Natural killer cell treated with Interleukin-12 subunit alpha and Interleukin-12 subunit beta and Interleukin-15 and Interleukin-18, amount 100 ng/mL, for 72 hours (primary cell): ENCODE measurements at places on chromosomes 2 and 18. TPM values are rescaled to one million over a fixed set of nuclear protein-coding genes. Genes with fewer than 3 reads are reported as not detected.

DNA sequence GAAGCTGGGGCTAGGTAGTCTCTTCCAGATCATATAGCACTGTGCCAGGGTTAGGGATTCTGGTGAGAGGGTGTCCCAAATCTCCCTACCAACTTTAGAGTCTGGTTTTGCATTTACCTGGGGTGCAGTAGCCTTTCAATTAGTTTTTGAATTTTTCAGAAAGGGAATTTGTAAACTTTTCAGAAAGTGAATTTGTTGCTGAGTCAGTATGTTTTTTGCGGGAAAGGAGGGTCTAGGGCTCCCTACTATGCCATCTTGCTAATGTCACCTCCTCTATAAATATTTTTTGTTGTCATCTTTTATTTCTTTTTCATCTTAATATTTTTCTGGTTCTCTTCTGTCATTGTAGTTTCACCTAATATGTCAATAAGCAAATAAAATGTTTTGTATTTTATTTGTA is 95.8 kb upstream of the FAM98A start:
- no peak for DNase-seq

- no peak for DNase-seq
These were observed 245.0 kb downstream of the ACKR3 start for GRCh38 chr2:236814593-236814992.

Gene ADGRF3
- 2.1 TPM for total RNA-seq

Gene SERPINB7
- not detected for total RNA-seq

Gene GREB1L
- not detected for total RNA-seq

GRCh38 chr2:120350080-120350479 is 4.1 kb downstream of the INHBB start:
- DNase-seq = no peak

DNA sequence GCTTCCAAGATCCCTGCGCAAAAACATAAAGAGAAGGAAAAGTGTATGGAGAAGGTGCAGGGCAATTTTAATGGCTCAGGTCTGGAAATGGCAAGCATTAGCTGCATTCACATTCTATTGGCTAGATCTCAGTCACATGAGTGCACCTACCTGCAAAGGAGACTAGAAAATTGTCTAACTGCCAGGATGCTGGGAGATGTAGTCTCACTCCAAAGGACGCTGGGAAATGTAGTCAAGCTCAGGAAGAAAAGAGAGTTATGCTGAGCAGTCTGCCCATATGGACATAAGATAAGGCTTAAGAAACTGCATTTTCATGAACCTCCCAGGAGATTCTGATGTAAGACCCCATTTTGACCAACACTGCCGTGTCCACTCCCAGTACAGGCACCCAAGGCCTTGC is 9.5 kb upstream of the KLHL29 start:
- DNase-seq = no peak

GRCh38 chr2:33238111-33238510 is 238.3 kb upstream of the RASGRP3 start:
- DNase-seq = no peak

GRCh38 chr18:13137670-13138419 is 80.7 kb upstream of the LDLRAD4 start:
- peak; percentile 84 for DNase-seq

DNA sequence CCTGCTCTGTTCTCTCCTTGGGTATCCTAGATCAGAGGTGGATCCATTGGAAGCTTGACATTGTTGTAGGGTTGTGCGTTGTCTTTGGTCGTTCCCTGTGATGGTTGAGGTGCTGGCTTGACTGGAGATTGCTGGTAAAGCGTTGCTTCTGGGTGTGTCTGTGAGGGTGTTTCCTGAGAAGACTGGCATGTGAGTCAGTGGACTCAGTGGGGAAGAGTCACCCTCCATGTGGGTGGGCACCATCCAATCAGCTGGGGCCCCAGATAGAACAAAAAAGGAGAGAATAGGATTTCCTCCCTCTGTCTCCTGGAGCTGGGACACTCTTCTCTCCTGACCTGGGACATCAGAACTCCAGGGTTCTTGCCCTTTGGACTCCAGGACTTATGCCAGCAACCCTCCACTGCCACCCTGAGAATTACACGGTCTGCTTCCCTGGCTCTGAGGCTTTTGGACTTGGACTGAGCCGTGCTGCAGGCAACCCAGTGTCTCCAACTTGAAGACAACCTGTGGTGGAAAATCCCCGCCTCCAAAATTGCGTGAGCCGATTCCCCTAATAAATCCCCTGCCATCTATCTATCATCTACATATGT is 14.8 kb upstream of the REEP1 start:
- no peak for DNase-seq

Gene AP1S3
- 7.2 TPM for total RNA-seq

DNA sequence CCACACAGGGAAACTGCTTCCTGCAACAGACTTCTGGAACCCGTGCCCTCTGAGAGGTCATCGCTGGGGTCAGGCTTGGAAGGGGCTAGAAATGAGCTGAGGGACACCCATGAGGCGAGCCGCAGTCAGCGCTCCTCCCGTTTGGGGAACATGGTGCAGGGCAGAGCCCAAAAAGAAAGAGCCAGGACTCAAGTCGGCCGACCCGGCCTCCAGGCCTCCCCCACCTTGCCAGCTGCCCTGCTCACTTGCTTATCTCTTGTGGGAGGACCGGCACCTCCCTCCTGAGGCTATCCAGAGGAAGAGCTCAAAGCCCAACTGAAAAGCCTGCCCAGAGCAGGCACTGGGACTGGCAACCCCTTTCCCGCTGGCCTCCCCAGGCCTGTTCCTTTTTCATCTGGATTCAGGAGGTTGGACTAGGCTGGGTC is 43.6 kb downstream of the SCTR start:
- DNase-seq = no peak

GRCh38 chr2:119289093-119289492 is 65.5 kb downstream of the STEAP3 start:
- DNase-seq = no peak

Gene SLC4A1AP
- 33.3 TPM for total RNA-seq

DNA sequence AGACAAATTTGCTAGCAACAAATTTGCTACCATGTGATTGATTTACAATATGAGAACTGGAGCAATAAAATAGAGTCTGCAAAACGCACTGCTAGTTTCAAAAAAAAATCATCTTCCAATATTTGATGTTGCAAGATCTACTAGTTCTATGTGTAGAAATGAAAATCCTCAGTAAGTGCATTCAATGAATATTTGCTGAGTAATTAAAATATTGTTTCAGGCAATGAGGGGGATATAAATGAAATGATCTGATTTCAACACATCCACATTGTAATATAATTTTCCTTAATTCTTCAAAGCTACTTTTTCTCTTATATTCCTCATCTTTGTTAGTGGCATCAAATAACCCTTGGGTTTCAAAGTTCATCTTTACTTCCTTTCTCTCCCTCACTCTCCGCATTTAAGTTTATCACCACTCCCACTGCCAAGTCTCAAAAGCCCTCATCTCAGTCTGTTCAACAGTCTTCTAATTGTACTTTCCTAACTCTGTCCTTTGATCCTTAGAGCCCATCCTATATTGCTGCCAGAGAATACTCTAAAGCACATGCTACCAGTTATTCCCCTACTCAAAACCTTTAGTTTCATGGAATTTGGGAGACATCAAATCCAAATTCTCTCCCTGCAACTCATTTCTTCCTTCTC is 6.2 kb downstream of the OSGEPL1 start:
- DNase-seq = no peak

DNA sequence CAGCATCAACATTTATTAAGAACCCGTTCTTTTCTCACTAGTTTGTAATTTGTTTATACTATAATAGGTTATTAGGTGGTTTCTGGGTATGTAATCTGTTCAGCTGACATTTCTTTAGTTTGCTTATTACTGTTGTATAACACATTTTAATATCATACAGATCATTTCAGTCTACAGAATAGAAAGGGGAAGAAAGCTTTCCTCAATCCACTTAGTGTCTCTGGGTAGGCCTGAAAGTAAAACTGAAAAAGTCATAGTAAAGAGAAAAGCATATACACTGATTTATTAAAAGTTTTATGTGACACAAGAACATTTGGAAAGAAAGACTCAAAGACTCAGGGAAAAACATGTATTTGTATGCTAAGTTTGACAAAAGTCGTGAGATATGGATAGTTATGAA is 16.8 kb upstream of the KCNJ3 start:
- no peak for DNase-seq

- no peak for DNase-seq
These were observed 29.1 kb upstream of the TANK start for GRCh38 chr2:161131074-161131680.

DNA sequence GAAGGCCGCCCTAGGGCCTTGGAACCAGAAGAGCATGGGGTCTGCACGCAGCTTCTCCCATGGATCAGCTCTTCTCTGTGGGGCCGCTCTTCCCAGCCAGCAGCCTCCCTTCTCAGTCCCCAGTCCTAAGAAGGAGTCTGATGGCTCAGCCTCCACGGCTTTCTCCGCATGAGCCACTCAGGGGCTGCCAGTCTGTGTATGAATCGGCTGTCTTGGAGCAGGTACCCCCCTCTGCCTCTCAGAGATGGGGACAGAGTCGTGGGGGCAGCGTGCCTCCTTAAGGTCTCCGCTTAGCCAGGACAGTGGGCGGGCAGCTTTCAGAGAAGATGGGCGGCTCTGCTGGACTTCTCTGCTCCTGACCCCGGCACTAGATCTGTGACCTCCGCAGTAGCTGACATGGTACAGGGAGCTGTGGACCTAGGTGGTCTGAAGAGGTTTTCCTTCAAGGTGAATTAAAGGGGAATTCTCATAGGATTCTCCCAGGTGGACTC is 21.6 kb downstream of the INPP5D start:
- no peak for DNase-seq

Gene ALK
- not detected for total RNA-seq

Gene CD8B2
- 0.10 TPM for total RNA-seq

Gene PDE1A
- total RNA-seq = not detected

Gene MROH2A
- not detected for total RNA-seq

- peak; percentile 93 for DNase-seq
These were observed at the start of gene EGR4 for GRCh38 chr2:73293534-73294171. Gene EGR4, minus strand, starts transcription at chr2:73293548. Its CDS starts 231 bp downstream, at chr2:73293317.

Gene TMEFF2
- total RNA-seq = not detected

DNA sequence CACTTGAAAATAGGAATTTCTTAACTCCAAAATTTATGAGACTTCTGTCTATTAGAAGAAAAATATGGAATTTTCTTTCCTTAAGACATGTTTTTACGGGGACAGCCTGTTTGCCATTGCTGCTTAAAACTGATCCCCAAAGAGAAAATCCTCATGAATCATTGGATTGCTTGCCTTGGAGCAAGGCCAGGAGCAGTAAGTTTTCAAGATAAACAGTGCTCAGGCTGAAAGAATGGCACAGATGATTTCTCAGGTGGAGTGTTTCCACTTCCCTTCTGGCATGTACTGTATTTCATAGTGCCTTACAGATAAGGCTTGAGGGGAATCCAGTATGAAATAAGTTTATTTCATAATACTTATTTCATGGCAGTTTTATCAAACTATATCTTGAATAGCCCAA is 74.3 kb upstream of the MMADHC start:
- DNase-seq = no peak

GRCh38 chr2:45045706-45046105 is 36.5 kb upstream of the SIX2 start:
- peak; percentile 5 for DNase-seq

- DNase-seq = no peak
These were observed 1.2 kb upstream of the DNAJB2 start for GRCh38 chr2:219277703-219278654.

Gene GAL3ST2
- 0.83 TPM for total RNA-seq

- no peak for DNase-seq
These were observed 202 bp downstream of the MCEE start for GRCh38 chr2:71129902-71130151.

GRCh38 chr2:16123856-16124780 is 183.8 kb downstream of the MYCN start:
- DNase-seq = no peak

DNA sequence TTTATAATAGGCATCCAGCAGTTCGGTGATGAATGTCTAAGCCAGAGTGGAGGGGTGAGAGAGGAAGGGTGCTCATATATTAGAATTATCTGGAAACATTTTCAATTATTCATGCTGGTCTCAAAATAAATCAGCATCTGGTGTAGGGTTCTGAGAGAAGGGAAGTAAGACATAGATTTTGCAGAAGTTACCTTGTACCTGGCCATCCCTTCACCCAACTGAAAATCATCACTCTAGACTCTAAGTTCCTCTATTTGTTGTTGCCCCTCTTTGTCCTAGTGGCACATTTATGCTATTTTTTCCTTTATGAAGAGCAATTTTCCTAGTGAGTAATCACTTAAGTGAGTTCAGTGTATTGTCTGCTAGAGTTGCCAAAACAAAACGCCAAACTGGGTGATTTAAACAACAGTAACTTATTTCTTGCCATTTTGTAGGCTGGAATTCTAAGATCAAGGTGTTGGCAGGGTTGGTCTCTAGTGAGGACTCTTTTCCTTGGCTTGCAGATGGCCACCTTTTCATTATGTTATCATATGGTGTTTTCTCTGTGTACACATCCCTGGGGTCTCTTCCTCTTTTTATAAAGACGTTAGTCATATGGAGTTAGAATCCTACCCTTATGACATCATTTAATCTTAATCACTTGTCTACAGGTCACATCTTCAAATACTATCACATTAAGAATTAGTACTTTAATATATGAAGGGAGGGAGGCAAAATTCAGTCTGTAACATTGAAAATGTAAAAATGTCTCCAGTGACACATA is 129.9 kb upstream of the KLHL14 start:
- DNase-seq = no peak

GRCh38 chr2:239876271-239876947 is 148.7 kb downstream of the NDUFA10 start:
- no peak for DNase-seq

DNA sequence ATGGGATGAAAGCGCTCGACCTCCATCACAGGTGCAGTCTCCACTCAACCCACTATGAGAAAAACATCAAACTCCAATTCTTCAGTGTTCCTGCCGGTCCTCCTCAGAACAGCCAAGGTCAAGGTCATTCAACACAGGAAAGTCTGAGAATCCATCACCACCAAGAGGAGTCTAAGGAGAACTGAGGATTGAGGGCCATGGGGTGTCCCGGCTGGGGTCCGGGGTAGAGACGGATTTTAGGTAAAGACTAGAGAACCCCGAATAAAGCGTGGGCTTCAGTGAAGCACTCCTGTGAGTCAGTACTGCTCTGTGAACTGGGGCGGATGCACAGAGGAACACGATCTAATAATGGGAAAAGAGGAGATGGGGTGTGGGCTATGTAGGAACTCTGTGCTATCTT is 41.8 kb downstream of the PTGR3 start:
- DNase-seq = no peak

Gene HOXD8
- not detected for total RNA-seq

Gene CCDC148
- total RNA-seq = not detected

- DNase-seq = no peak
These were observed 27.9 kb downstream of the XDH start for GRCh38 chr2:31386648-31387047.

GRCh38 chr2:74267068-74267467 is 68.7 kb downstream of the MTHFD2 start:
- no peak for DNase-seq

Gene RGPD3
- not detected for total RNA-seq

Gene CABLES1
- total RNA-seq = 0.39 TPM

GRCh38 chr2:201830666-201831065 is 24.3 kb downstream of the CDK15 start:
- no peak for DNase-seq

DNA sequence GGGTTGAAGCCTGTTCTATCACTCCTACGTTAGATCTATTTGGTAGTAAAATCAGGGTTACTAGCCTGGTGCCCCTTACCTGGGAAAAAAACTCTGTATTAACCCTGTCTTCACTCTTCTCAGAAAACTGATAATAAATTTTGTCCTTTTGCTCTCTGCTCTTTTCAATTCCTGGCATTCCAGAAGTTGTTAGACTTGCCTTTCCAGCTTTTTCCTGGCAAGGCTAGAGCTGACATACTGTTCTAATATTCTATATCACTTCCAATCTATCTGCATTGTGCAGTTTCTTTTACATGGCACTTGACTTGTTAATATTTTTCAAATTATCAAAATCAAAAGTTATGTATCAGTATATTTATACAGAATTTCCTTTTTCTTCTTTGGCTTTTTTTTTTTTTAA is 162.2 kb downstream of the FIGN start:
- no peak for DNase-seq
